ENCODE measurements at places on chromosomes 7 and 10.
A peak's percentile ranks its signal among the peaks of the same experiment; 100 is the strongest.

DNA sequence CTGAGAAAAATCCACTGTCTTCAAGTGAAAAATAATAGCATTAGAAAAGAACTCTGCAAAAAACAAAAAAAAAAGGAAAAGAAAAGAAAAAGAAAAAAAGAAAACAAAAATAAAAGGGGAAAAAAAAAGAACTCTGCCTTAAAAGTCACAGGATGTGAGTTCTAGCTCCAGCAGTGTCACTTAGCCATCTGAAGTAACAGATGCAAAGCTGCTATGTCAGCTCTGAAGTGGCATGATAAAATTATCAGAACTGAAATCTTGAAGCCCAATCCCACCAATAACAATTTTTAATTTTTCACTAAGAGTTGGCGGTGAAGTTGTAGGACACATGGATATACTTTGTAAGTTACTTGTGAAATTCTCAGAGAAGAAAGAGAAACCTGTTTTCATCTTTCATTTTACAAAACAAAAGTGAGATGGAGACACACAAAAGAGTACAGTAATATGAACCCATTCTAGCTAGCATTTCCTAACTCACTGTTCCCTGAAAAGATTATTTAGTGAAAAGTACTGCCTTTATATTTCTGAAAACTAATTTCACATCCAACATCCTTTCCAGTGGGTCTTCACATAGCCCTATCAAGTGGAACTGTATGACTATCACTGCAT lies 103.5 kb downstream of the ELAPOR2 start:
- DNase-seq, result no peak

GRCh38 chr7:151410405-151411390 lies 860 bp upstream of the WDR86 start:
- no peak for DNase-seq

GRCh38 chr7:30240106-30240800 lies 44.1 kb upstream of the ZNRF2 start:
- peak; percentile 18 for DNase-seq

DNA sequence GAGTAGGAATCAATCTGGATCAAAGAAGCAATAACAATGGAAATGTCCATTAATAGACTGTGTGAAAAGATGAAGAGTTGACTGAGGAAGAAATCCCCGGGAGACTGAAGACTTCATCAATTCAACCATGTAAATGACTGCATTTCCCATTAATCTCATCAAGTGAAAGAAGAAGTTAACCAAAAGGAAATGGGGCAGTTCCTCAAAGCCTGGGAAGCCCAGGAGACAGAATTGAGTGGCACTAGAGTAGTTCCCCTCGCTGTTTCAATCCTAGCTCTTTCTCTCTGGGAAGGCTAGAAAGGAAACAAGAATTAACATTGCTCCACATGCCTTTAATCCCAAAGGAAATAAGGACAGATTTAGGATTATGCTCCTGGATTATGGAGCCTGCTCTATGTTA lies 4.8 kb upstream of the OR6V1 start:
- DNase-seq, result no peak

GRCh38 chr7:40717242-40717641 lies 582.4 kb downstream of the SUGCT start:
- peak; percentile 83 for DNase-seq

DNA sequence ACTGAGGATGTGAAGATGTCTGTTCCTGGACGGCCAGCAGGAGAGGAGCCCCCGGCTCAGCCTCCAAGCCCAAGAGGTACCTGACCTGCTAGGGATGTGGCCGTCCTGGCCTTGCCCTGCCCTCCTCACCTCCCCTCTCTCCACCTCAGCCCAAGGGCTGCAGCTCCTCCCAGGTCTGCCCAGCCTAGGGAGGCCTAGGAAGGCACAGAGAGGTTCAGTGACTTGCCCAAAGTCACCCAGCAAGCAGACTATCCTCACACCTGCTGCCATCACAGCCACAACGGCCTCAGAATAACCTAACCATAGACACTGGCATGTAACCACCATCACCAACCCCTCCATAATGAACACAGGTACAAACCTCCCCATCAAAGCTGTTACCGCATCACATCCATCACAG lies 38.7 kb upstream of the LRRC18 start:
- no peak for DNase-seq

GRCh38 chr10:78802431-78802830 lies 266.3 kb upstream of the ZMIZ1 start:
- peak; percentile 28 for DNase-seq

DNA sequence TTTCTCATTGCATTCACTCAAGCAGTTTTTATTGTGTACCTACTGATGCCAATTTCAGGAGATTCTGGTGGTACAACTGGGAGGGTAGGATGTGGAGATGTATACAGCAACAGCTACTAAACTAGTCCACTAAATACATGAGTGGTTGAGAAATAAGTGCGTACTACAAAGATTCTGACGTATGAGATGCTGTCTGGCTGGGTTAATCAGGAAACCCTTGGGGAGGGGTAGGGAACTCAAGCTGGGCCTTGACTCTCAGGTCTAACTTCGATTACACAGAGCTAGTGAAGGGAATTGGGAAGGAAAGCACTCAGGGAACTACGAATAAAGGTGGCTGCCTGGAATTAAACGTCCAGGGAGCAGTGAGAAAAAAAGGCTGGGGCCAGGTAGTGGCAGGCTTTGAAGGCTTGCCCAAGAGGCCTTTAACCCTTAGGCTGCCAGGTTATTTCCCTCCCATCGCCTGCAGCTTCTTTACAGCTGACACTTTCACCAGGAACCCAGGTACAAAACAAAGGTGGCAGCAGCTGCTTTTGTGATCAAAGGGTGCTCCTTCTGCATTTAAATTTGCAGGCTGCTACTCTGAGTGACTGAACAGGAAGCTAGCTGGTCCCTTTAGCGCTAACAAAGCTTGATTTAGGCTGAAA lies 3.2 kb downstream of the MMS19 start:
- DNase-seq, result no peak

- no peak for DNase-seq
Observed at GRCh38 chr7:26492816-26493215, 201.2 kb downstream of the SNX10 start.

GRCh38 chr10:69461243-69462025 lies 10.2 kb downstream of the TSPAN15 start:
- no peak for DNase-seq

DNA sequence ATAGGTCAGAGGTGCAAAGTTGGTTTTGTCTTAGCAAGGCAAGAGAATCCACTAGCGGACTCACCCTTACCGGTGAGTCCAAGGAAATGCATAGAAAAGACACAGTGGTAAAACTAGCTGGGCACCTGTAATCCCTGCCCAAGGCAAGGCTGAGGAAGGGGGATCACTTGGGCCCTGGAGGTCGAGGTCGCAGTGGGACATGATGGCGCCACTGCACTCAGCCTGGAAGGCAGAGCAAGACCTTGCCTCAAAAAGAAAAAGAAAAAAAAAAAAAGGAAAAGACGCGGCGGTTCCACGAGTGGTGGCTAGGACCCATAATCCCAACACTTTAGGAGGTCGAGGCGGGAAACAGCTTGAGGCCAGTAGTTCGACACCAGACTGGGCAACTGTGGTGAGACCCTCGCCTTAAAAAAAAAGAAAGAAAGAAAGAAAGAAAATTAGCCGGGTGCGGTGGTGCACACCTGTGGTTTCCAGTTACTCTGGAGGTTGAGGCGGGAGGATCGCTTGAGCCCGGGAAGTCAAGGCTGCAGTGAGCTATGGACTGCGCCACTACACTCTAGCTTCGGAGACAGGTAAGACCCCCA lies 820 bp upstream of the OTUD1 start:
- DNase-seq, result no peak

- peak; percentile 26 for DNase-seq
Observed at GRCh38 chr10:124221356-124222317, 128.2 kb upstream of the CHST15 start.

GRCh38 chr7:116994611-116995010 lies 41.3 kb downstream of the ST7 start:
- DNase-seq, result no peak

- DNase-seq, result peak; percentile 76
Observed at GRCh38 chr7:122886357-122887081, at the start of gene CADPS2. TSS of gene CADPS2 (minus strand) at chr7:122886460. CDS start at chr7:122886337, 123 bp downstream.

DNA sequence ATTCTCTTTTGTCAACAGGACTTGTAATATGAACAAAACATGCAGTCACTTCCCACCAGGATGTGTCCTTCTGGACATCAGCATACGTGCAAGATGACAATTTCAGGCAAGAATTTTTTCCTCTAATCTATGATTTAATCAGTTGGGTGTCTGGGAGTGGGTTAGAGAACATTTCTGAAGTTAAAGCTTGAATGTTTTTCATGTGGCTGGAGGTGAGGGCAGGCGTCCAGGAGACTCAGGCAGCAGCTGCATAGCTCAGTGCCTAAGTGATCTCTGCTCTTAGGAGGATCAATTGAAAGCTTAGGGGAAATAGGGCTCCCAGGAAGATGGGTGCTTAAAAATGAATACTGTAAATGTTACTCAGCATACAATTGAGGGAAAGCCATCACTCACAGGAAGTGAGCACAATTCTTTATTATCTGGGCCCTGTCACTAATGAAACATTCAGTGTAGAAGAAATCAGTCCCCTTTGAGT lies 457.6 kb upstream of the KLF6 start:
- DNase-seq, result peak; percentile 92

DNA sequence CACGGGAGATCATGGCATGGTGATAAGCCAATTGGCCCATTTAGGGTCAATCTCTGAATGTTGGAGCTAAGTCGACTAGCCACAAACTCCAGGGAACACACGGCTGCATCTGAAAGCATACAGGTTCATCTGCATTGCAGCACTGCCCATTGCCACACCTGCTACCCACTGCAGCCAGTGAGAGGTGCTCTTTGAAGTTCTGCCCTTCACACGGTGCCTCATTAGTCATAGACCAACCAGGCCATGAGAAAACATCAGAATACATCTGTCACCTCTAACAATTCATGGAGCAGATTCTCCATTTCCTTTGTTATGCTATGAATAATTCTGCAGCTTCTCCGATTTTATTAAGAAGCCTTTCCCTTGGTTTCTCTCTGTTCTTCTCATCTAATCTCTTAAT lies 65.7 kb upstream of the FAM204A start:
- DNase-seq, result no peak

DNA sequence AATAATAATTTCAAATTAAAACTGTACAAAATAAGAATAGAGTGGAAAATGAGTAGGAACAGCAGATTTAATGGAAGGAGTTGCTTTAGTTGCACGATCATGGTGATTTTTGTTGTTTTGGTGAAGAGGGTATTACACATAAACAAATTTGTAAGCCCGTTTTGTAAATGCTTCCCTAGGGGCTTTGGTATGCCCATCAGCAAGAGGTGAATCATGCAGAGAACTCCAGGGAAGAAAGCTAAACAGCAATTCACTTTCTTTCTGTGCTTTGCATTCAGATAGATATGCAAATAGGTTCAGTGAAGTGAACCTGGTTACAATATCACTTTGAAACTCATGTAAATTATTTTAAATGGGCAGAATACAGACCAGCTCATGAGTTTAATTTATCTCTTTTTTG lies 422.2 kb upstream of the MTPN start:
- DNase-seq, result no peak

- no peak for DNase-seq
Observed at GRCh38 chr7:142717453-142717852, 31.8 kb upstream of the PRSS1 start.

GRCh38 chr10:43448742-43449141 lies 11.8 kb downstream of the ZNF487 start:
- DNase-seq, result no peak

DNA sequence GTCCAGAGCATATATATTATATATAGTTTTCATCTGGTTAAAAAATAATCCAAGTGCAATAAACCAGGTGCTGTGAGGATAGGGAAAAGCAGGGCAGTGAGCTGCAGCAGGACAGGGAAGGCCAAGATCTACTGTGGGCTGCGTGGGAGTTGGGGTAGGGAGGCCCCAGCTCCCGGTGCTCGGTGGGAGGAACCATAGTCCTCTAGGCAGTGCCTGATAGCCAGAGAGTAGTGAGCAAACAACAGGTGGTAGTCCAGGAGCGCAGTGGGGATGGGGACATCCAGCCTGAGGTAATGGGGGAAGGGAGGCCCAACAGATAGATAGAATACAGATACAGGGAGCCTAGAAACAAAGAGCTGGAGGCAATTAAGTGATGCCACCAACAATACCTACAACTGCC lies 4.1 kb upstream of the BMPR1A start:
- DNase-seq, result no peak

GRCh38 chr10:133156674-133157579 lies 3.1 kb upstream of the KNDC1 start:
- no peak for DNase-seq

DNA sequence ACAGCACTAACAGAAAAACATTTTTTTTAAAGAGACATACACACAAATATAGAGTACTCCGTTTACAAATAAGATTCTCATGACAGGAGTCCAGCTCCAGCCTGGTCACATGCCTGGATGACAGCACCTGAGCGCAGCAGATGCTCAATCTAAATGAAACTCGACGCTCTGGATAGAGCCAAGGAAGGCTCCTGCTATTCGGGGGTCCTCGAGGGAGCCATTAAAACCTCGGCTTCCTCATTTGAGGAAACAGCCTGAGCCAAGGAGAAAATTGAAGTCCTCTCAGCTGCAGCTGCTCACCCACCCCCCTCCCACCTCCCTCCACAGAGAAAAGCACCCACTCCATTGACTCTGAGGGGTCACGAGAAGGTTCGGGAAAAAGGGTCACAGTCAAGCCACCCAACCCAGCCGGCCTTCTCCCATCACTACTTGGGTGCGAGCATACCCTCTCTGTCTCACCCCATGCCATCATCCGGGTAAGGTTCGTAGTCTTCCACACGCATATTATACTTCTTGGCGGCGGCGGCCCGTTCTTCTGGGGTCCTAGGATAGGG lies 673 bp downstream of the NDUFB8 start:
- no peak for DNase-seq

GRCh38 chr7:140677496-140677895 lies 4.8 kb downstream of the ADCK2 start:
- no peak for DNase-seq

GRCh38 chr7:151416112-151416940 lies 6.5 kb upstream of the WDR86 start:
- DNase-seq, result no peak

GRCh38 chr10:129861776-129862531 lies 102.1 kb downstream of the EBF3 start:
- DNase-seq, result no peak

GRCh38 chr10:132503581-132504421 lies 33.8 kb upstream of the INPP5A start:
- no peak for DNase-seq

DNA sequence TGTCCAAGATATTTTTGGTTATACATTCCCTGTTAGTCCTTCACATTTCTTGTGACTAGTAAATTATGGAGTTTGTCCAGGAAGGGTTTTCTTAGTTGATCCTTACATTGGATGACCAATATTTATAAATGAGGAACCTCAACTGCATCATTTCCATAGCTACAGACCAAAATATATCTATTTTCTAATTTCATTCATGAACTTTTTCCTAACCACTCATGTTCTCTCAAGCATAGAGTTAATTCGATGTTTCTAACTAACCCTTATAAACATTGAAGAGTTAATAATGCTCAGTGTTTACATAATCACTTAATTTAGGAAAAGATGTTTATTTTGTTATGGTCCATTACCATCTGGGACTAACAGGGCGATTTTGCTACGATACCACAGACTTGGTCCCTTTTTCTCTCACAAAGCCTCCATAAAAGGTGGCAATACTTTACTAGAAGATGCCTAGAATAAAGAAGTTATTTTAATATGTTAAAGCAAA lies 591.0 kb downstream of the MAGI2 start:
- DNase-seq, result no peak

GRCh38 chr7:93779115-93779514 lies 111.4 kb downstream of the TFPI2 start:
- peak; percentile 27 for DNase-seq

- no peak for DNase-seq
Observed at GRCh38 chr7:148967602-148968001, 60.7 kb downstream of the PDIA4 start.

Measured in fibroblast of skin of abdomen (primary cell).